ENCODE measurements at places on chromosomes 1 and 21.

DNA sequence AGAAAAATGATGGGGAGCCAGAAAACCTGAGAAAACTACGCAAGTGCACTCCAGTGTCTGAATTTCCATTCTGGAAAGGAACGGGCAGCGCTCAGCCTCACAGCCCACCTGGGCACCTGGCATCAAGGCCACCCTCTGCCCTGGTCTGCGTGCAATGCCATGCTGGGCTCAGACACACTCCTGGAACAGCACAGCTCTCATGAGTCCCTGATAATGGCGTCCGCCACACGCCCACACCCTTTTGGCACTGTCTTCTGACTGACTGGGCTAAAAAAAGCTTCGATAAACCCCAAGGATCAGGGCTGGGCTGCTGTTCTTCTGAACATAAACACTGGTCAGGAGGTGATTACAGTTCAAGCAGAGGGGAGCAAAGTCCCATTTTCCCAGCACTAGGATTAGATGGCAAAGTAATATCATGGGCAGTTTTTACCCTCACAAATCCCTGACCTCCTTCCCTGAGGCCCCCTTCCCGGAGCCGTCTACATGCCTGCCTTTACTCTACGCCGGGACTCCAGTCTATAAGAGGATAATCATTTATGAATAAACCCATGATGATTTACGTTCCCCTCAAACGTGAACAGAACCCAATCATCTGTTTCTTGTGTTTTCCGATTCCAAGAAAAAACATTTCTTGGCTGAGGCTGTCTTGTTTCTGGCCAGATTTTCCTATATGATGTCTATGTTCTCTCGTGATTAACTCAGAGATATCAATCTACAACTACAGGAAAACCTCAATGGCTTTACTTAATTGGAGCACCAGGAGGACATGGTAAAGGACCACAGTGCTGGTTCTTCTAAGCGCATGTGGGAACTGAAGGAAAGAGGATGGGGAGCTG lies 22.6 kb downstream of the RCAN1 start:
- DNase-seq: no peak

GRCh38 chr1:19100028-19100427 lies 110.0 kb downstream of the UBR4 start:
- DNase-seq: no peak

GRCh38 chr1:225762002-225762441 lies 15.6 kb upstream of the SRP9 start:
- peak; percentile 39 for DNase-seq

GRCh38 chr1:89794406-89794805 lies 26.4 kb upstream of the LRRC8D start:
- peak; percentile 78 for DNase-seq

DNA sequence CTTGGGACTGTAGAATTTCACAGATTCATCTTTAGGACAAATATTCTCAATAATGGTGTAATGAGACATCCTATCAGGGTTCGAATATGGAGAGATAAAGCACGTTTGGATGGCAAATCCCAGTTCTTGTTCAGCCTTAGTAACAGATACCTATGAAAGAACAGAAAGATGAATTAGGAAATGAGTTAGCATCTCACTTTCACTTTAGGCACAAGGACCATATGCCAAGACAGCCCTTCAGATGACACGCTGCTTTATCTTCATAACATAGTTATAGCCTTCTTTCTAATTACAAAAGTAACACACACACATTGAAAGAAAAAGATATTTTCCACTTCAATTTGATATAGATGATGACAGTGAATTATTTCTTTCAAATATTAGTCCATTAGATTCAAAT lies 173.6 kb downstream of the TGFBR3 start:
- DNase-seq: no peak

DNA sequence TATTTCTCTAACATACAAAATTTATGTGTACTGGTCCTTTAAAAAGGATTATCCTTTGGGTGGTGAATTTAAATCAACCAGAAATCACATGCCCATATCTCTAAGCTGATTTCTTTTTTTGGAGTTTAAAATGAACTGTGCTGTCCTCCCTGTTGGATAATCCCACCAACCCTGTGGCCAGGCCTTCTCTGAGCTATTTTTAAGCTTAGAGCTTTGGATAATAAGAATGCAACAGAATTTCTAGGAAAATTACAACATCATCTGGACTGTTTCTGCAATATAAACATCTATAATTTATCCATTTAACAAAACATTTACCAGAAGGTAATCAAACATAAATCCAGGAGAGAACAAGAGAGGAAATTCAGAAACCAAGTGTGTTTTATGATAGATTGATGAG lies 88.3 kb downstream of the LRRC40 start:
- no peak for DNase-seq

- DNase-seq: no peak
Observed at GRCh38 chr1:73886716-73887115, 311.3 kb downstream of the LRRIQ3 start.

DNA sequence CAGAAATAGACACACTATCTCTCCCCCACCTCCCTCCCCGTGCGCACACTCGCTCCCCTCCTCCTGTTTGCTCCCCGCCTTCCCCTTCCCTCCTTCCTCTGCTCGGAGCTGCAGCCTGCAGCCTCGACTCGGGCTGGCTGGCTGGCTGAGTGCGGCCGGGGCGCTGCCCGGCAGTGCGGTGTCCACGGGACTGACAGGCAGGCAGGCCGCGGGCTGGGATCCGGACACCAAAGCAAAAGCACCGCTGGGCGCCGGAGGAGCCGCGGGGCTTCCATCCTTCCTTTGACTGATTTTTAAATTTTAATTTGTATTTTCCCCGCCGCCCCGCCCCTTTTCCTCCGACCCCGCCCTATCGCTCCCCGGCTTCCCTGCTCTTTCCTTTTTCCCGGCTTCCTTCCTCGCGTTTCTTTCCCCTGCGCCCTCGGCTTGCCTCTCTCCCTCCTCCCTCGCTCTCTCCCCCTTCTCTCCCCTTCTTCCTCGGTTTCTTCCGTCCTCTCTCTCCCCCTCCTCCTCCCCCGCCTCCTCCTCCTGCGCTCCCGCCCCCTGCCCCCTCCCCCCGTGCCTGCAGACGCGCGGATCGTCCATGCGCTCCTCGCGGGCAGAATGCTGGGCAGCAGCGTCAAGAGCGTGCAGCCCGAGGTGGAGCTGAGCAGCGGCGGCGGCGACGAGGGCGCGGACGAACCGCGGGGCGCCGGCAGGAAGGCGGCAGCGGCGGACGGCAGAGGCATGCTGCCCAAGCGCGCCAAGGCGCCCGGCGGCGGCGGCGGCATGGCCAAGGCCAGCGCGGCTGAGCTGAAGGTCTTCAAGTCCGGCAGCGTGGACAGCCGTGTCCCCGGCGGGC lies 109.4 kb downstream of the NAV1 start:
- DNase-seq: peak; percentile 79

Measured in fibroblast of skin of scalp (primary cell).